H1 (cell line): ENCODE measurements at places on chromosomes 2 and 18.

DNA sequence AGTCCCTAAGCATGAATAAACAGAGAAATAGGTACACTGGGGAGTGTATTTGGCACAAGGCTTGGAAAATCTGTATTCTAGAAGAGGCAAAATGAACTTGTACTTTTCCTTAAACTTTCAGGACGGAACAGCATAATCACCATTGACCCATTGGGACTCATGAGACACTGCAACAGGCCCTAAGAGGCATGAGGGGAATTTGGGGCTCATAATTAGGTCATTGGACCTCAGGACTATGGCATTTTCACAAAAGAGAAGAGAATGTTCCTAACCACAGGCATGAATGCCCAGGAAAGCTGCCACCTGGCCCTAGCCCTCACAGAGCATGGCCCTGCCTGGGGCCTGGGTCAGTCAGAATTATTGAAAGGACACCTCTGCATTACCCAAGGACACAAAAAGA lies 67.9 kb upstream of the PIK3C3 start:
- no peak for DNase-seq

DNA sequence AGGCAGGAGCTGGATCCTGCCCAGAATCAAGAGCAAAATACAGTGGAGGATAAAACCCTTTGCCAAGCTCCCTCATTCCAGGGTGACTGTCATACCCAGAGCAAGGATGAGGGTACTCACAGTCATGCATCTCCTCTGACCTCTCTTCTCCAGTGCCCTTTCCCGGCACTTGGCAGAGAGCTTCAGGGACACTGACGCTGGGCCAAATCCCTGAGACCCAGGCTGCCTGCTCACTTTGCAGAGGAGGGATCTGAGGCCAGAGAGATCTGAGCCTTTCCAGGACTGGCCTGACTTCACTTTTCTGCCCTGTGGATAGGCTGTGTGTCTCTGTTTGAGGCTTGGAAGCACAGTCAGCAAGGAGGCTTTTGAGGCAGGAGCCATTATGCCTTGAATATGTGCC lies 330.0 kb downstream of the CELF4 start:
- no peak for DNase-seq

DNA sequence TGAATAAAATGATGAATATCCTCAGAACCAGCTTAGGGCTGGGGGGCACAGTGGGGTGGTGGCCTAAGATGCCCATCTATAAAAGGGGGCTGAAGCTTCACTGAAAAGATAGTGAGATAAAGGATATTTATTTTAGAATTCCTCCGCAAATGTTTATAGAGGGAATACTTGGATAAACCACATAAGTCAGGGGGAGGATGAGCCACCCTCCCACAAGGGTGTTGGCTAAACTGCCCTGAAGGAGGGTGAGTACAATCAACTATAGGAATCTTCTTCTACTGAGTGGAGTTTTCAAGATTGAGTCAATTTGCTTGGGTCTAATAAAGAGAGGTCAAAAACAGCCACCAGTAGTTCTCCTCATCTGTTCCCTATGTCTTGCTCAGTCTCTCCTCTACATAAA lies 114.5 kb upstream of the TANK start:
- DNase-seq, result no peak

DNA sequence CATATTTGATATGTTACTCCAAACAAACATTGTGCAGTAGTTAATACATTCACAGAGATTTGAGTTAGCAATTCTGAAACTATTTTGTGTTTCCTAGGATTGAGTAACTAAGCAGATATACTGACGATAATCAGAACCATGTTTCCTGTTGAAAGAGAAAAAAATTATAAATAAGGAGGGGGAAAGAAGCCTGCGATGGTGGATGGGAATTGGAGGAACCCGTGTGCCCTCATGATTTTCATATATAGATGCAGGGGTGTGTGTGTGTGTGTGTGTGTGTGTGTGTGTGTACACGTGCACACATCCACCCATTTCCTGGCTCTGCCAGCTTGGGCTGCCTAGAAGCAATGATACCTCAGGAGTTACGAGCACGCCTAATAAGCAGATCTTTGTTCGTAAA lies 56.9 kb downstream of the LPIN2 start:
- no peak for DNase-seq
